ENCODE measurements at places on chromosomes 4 and X.
A peak's percentile ranks its signal among the peaks of the same experiment; 100 is the strongest.

DNA sequence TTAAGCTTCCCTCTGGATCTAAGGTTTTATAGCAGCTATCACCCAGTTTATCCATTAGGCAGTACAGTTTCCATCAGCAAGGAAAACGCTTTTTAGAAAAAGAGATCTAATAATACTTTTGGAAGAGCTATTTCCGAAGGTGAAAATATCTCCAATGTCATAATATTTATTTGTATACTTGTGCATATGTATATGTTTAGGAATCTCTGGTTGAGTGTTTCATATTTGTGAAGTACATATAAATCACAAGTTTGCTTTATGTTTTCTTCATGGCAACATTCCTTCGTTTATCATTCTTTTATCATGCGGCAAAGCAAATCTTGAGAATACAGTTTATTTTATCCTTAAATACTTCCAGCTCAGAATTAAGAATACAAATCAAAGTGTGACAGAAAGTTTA, 6.2 kb upstream of the PCDH18 start:
- DNase-seq = no peak

GRCh38 chr4:149825336-149825735, 9.7 kb upstream of the IQCM start:
- no peak for DNase-seq

GRCh38 chrX:152861116-152861515, 30.3 kb downstream of the NSDHL start:
- no peak for DNase-seq

DNA sequence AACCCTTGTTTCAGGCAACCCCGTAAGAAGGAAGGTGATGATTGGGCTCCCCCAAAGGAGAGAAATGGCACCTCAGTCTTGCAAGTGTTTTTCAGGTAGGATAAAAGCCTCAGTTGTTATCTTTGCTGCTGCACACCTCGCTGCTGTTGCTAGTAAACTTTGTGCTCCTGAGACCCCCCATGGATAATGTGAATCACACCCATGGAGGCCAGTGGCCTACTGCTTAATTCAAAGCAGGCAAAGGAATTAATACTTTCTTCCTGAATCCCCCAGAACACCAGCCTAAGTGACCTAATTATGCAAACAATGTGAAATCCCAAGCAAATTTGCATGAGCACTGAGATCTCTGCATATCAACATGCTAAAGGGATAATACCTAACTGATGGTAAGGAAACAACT, 337.5 kb downstream of the GRIA2 start:
- DNase-seq = no peak

DNA sequence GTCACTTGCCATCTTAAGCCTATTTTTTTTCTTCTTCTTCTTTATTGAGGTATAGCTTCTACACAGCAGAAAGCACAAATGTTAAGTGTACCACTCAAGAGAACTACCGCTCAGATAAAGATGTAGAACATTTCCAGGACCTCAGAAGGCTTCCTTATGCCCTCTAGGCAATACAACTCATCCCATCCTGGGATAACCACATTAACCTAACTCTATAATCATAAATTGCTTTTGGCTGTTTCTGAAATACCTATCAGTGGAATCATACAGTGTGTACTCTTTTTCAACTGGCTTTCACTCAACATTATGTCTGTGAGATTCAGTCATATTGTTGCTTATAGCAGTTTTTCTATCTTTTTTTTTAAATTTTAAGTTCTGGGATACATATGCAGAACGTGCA, 51.7 kb downstream of the ARFIP1 start:
- DNase-seq = no peak

DNA sequence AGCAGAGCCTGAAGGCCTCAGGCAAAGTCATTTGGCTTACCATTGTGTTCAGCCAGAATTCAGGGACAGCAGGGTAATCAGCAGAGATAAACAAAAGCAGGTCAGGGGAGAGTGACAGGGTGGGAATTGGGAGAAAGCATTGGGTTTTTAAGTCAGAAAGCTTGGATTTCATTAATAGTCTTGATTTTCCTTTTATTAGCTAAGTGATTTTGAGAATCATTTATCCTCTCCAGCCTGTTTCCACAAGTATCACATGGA, 410.1 kb downstream of the HNRNPD start:
- no peak for DNase-seq

DNA sequence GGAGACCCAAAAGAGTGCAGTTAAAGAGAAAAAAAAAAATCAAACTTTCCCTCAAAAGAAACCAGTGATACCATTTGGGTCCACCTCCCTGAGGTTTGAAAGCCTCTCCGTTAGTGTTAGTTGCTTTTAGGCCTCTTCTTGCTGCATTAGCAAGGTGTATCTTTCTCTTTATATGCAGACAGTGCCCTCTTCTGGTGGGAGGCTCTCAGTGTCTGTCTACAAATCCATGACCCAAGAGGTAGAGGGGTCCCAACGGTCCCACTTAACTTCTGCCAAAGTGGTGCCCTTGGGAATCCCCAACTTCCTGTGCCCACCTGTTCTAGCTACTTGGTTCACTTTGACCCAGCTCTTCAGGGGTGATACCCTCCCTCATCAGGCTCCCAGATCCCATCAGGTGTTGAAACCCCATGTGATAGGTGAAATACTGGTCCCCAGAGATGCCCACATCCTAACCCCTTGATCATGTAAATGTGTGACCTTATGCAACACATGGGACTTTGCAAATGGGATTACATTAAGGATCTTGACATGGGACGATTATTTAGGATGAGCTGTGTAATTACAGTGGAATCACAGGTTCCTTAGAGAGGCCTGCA, 63.7 kb upstream of the CD99 start:
- no peak for DNase-seq

GRCh38 chr4:21102667-21103066, 402.4 kb downstream of the PACRGL start:
- no peak for DNase-seq

DNA sequence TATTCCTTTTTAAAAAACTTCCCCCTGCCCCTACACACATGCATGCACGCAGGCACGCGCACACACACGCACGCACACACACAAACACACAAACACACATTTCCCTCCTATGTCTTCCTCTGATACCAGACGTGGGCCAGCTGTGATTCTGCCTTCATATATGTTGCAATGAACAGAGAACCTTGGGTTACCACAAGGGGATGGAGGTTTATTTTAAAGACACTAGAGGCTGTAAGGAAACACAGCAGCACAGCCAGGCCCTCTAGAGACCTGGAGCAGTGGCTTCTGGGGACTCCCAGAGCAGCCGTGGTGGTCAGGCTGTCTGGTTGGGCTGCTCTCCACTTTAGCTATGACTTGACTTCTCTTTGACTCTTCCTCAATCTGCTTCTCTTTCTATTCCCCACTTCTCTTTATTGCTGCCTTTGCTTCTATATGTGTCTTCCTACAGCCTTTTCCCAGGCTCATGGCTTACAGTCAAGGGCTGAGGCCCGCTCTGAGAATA, 3.2 kb upstream of the TLR10 start:
- no peak for DNase-seq

GRCh38 chrX:56505866-56506265, 57.6 kb upstream of the UBQLN2 start:
- DNase-seq = no peak

DNA sequence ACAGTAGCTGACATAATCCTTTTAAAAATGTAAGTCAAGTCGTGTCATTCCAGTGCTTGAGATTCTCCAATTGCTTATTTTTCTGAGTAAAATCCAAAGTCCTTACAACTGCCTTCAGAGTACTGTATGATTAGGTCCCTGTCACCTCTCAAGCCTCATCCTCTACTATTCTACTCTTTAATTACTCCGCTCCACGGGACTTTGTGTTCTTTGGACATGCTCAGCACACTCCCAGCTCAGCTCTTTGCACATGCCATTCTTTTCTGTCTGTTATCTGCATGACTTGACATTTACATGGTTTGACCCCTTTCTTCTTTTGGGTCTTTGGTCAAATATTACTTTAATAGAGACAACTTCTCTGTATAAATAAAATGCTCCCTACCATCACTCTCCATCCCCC, 15.1 kb downstream of the FAM47E start:
- no peak for DNase-seq

DNA sequence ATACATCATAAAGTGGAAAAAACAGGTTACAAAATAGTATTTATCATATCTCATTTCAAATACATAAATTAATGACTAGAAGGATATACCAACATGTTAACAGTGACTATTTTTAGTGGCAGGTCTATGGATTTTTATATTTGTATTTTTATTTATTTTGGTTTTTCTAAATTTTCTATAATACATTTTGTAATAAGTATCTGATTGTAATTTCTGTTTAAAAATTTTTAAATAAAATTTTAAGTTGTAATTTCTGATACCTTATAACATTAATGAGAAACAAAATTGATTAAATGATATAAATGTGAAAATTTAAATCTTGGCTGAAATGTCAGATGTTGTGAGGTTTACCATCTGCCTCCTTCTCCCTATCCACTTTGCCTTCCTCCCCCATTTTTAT, 2.5 kb downstream of the NONO start:
- no peak for DNase-seq

DNA sequence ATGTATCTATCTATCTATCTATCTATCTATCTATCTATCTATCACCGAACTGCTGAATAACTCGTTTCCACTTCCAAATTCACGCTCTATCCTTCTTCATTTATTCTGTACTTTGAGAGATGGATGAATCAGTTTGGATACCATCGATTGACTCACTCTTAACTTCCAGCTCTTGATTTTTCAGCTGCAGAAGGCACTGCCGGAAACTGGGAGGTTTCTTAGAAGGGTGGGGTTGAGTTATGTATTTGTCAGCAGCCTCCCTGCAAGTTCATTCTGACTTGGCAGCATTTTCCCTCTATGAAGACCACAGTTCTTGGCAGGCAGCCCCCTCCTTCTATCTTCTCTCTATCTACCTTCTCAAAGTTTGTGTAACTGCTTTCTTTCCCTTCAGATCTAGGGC, 112.0 kb upstream of the MAGEB18 start:
- no peak for DNase-seq

GRCh38 chr4:126604268-126604867, 1028.4 kb upstream of the INTU start:
- peak; percentile 32 for DNase-seq

GRCh38 chr4:78776729-78777575, 802 bp downstream of the BMP2K start:
- peak; percentile 43 for DNase-seq

DNA sequence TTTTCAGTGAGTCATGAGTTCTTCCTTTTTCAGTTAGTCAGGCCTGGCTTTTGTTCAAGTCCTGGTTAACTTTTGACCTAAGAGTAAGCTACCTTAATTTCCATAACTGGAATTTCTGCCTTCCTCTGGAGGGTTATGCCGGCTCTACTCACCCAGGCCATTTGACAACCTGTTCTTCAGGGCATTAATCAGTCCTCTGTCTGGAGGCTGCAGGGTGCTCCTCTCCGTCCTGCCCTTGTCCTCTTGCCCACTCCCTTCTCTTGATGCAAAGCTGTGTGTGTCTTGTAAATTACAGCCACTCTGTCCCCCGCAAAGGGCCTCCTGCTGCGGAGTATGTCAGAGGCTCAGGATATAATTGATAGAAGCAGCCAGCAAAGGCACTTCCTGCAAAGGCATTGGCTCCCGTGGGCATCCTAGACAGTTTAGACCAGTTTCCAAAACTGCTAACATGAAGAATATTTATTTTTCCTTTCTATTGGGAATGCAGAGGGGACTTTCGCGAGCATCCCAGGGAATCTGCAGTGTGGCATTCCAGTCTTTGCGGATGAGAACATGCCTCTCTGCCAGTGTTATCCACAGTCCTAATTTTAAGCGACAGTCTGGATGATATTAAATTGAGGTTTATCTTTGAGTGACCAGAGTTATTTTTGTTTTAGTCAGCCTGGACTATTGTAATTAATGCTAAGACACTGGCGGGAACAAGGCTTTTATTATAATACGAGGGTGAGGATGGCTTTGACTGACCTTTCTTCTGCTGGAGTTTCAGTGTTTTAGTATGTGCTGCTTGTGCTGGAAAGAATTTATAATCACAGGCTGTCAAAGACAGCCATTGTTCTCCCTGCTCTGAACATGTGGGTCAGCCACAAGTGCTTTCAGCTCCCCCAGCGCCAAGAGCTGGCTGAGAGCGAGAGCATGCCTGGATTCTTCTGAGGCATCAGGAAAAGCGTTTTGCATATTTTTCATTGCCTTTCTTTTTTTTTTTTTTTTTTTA, 74.2 kb downstream of the LIMCH1 start:
- DNase-seq = no peak

DNA sequence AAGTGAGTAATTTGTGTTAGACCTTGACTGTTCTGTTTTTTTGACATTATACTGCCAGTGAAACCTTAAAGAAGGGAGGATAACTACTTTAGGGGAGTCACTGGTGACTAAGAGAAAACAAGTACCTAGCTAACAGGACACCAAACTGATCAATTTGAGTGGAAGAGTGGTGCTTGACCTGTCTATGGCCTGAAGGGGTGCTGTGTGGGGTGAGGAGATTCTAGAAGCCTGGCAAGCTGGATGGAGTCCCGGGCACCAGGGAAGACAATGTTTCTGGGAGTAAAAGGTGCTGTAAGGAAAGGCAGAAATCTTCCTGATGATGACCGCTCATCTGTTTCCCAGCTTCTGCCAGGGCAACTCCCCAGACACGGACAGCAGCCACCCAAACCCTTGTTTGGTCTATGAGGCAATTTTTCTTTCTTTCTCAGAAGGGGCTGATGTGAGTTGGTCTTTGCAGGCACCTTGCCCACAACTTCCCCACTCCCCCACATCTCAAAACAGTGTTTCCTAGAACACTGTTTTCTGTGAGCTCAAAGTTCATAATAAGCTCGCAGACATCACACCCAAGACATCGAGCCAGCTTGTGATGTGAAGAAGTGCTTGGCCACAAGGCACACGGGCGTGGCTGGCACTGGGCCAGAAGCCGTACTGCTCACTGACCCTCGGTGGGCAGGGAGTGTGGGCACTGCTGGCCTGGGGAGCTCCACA, 4.6 kb downstream of the TXK start:
- no peak for DNase-seq

- no peak for DNase-seq
Observed at GRCh38 chrX:133674726-133675470, 259.6 kb upstream of the GPC4 start.

- peak; percentile 86 for DNase-seq
Observed at GRCh38 chrX:6228720-6229119, at the start of gene NLGN4X. TSS of gene NLGN4X (minus strand) at chrX:6228867. CDS start at chrX:6151466, 77,401 bp downstream.

- no peak for DNase-seq
Observed at GRCh38 chrX:111507933-111508332, 3.5 kb upstream of the SERTM2 start.

GRCh38 chr4:152451496-152451895, 84.4 kb downstream of the FBXW7 start:
- DNase-seq = no peak

DNA sequence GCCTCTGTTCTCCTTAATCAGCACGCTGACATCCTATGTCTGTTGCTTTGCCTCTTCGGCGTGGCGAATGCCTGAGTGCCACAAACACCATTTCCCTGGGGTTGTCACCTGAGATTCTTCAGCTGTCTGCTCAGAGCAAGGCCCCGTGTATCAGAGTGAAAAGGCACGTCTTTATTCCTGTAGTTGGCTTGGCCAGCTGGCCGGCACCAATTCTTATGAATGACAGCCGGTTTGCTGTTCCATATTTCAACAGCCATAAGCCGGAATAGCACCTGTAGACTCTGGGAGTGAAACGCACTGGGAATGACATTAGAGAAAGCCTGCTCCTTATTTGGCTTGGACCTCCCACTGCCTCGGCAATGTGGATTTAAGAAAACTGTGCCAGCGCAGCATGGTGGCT, 89.3 kb downstream of the MGST2 start:
- no peak for DNase-seq

- no peak for DNase-seq
Observed at GRCh38 chr4:105133976-105134375, 12.7 kb upstream of the TET2 start.

All from NCI-H1092 treated with DMSO at 0.1 percent for 48 hours (cell line).